Urinary bladder (tissue), 4 donors: ENCODE measurements at places on chromosomes 7 and 10. TPM values are rescaled to one million over a fixed set of nuclear protein-coding genes. Genes with fewer than 3 reads are reported as not detected.

Gene FXYD4
- 0.95 TPM for total RNA-seq

Gene EEF1AKMT2
- total RNA-seq = 65.9 TPM

Gene WEE2
- 0.42 TPM for total RNA-seq

Gene EVX1
- 1.1 TPM for total RNA-seq

Gene TMEM229A
- total RNA-seq = 2.0 TPM

Gene AKR1B1
- 41.7 TPM for total RNA-seq

Gene CCSER2
- 75.4 TPM for total RNA-seq

Gene LIPM
- total RNA-seq = not detected

Gene WDR91
- 11.4 TPM for total RNA-seq

Gene ZC3HAV1L
- total RNA-seq = 37.4 TPM

Gene STEAP1B
- total RNA-seq = 3.2 TPM

Gene CCM2
- 19.5 TPM for total RNA-seq

Gene SFRP4
- total RNA-seq = 11.2 TPM
